Glutamatergic neuron (in vitro differentiated cells): ENCODE measurements at places on chromosomes 12 and 14. TPM values are rescaled to one million over a fixed set of nuclear protein-coding genes. Genes with fewer than 3 reads are reported as not detected.
A peak's percentile ranks its signal among the peaks of the same experiment; 100 is the strongest.

CFAP54 gene
- total RNA-seq: 0.15 TPM

TSPAN9 gene
- total RNA-seq: 142 TPM

ZFHX2 gene
- total RNA-seq: 39.1 TPM

DNA sequence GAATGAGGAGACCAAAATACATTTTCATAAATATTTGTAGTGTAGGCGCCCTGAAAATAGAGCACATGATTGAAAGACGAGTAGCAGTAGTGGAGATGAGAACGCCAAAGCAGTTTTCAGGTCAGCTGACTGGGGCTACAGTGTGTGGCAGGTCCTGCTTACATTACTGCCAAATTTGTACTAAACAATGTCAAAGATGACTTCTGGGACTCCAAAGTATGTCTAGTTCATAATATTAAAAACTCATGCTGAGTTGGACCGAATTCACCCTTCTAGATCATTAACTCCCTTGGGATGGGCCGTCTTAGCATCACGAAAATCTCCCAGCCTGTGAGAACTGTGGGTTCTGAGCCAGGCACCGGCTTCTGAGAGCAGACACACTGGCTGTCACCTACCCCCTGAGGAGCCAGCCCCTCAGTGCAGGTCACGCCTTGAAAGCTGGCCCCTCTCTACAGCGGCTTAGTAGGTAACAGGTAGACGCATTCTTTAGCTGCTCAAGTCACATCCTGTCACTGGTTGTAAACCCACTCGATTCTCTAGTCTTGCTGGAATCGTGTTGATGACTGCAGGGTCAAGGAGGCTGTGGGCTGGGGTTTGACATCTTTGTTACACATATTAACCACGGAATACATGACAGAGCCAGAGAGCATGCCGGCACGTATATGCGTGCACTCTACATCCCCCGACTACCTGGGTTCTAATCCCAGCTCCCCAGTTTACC, 210.4 kb downstream of the ETV6 start:
- H3K36me3 ChIP-seq: no peaks in the 10 kb centered on the region
- peaks cover 3% of the 10 kb centered on the region for H3K27me3 ChIP-seq
- H3K4me1 ChIP-seq: peaks cover 6% of the 10 kb centered on the region
- no peak overlapping the region for H3K4me3 ChIP-seq
- no peak for DNase-seq

GRCh38 chr14:34465069-34465859, 3.2 kb upstream of the SPTSSA start:
- H3K27ac ChIP-seq: no peak overlapping the region
- no peak overlapping the region for H3K4me3 ChIP-seq
- peaks cover 13% of the 10 kb centered on the region for H3K4me1 ChIP-seq
- peaks cover 10% of the 10 kb centered on the region for H3K27me3 ChIP-seq

DNA sequence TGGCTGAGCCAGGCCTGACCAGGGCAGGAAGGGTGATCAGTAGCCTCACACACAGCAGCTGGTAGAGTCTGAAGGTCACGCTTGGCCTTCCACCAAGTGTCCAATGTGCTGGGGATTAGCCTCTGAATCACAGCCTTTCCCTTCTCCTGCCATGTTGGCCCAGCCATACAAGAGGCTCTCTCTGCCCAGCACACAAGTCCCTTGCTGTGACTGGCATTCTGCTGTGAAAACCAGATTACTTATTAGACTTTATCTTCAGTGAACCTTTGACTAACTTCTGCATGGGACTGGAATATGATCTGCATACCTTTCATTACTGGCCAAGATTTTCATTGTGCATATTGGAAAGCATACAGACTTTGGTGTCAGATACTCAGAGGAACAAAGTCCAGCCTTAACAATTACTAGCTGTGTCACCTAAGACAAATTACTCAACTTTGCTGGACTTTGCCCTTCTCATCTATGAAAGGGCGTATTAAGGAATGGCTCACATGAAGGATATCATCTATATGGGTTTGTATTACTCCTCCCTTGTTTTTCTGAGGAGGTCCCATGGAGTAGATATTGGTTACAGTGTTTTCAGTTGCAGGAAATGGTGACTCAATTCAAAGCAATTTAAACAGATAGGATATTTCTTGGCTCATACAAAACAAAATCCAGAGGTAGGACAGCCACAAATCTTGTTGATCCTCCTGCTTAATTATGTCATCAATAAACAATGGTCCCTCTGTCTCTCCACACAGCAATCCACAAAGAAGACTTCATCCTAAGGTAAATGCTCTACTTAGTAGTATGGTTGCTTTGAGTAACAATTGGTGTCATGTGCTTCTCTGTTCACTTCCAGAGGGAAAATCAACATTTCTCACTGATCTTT, 99.6 kb downstream of the DYRK2 start:
- H3K4me3 ChIP-seq: no peak overlapping the region
- H3K27ac ChIP-seq: no peak overlapping the region
- peaks cover 12% of the 10 kb centered on the region for H3K4me1 ChIP-seq
- no peak for DNase-seq
- no peaks in the 10 kb centered on the region for H3K36me3 ChIP-seq

- peaks cover 3% of the 10 kb centered on the region for H3K27me3 ChIP-seq
- H3K36me3 ChIP-seq: no peaks in the 10 kb centered on the region
- H3K4me1 ChIP-seq: peaks cover 4% of the 10 kb centered on the region
- DNase-seq: no peak
Observed at GRCh38 chr14:68495101-68496039, 297.5 kb downstream of the ZFP36L1 start.

- no peaks in the 10 kb centered on the region for H3K36me3 ChIP-seq
- DNase-seq: no peak
- H3K4me3 ChIP-seq: peak overlapping the region; percentile 60
- H3K27ac ChIP-seq: no peak overlapping the region
- H3K27me3 ChIP-seq: peaks cover 8% of the 10 kb centered on the region
Observed at GRCh38 chr12:12682284-12682683, 13.7 kb downstream of the GPR19 start.

DNA sequence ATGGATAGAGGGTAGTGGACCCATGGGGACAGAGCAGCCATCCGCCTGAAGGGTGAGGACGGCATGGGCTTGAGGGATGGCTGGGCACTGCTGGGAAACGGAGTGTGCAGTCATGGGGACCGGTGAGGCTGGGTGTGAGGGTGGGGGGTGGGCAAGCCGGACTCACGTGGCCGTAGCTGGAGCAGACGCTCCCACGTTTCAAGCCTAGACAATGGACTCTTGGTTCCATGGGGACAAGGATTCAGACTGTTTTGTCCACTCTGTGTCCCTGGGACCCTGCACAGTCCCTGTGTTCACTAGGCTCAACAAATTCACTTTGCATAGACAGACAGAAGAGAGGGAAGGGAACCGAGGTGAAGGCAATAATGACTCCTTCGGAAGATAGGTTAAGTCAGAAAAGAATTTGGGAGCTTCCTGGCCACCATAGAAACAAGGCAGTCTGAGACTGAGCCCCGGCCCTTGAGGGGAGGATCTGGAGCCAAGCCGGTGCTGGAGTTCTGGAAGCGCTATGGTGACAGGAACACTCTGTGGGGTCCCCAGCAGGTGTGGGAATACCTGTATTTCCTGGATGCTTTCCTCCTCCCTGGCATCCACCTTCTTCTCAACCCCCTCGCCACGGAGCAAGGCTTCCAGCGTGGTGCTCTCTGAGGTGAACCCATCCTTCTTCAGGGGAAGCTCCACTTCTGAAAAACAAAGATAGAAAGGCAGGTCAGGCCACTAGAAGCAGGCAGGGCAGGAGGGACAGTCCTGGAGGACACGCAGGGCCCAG, 162.5 kb downstream of the DPF3 start:
- no peaks in the 10 kb centered on the region for H3K4me1 ChIP-seq

DNA sequence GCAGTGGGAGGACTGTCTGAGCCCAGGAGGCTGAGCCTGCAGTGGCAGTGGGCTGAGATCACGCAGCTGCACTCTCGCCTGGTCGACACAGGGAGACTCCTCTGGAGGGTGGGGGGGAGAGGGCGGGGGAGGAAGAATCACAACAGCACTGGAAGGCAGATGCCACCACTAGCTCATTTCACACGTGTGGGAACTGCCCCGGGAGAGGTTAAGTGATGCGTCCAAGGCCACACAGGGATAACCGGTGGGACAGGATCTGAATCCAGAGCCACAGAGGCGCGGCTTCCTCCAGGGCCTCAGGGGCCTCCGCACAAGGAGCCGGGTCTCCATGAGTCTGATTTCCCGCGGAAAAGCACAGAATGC, 20.8 kb downstream of the STX2 start:
- H3K36me3 ChIP-seq: peaks cover 4% of the 10 kb centered on the region
- H3K27ac ChIP-seq: peak overlapping the region; percentile 86
- peaks cover 55% of the 10 kb centered on the region for H3K4me1 ChIP-seq
- peak; percentile 44 for DNase-seq
- H3K27me3 ChIP-seq: peaks cover 4% of the 10 kb centered on the region
- H3K4me3 ChIP-seq: peak overlapping the region; percentile 80

DNA sequence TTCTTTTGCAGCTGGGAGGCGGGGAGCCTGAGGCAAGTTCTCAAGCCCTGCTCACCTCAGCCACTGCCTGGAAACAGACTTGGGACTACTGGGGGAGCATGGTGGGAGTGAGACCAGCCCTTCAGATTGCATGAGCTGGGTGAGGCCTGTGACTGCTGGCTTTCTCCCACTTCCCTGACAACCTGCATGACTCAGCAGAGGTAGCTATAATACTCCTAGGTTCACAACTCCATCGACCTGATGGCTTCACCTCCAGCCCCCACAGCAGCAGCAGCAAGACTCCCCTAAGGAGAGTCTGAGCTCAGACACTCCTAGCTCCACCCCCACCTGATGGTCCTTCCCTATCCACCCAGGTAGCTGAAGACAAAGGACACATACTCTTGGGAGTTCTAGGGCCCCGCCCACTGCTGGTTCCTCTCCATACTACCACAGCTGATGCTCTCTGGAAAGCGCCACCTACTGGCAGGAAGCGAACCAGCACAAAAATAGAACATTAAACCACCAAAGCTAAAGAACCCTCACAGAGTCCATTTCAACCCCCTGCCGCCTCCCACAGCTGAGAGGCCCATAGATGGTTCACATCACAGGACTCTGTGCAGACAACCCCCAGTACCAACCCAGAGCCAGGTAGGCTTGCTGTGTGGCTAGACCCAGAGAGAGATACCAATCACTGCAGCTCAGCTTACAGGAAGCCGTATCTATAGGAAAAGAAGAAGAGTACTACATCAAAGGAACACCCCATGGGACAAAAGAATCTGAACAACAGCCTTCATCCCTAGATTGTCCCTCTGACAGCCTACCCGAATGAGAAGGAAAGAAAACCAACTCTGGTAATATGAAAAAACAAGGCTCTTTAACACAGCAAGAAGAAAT, 68.7 kb downstream of the RPAP3 start:
- DNase-seq: peak; percentile 41
- no peak overlapping the region for H3K4me3 ChIP-seq
- H3K36me3 ChIP-seq: peaks cover 32% of the 10 kb centered on the region
- H3K27ac ChIP-seq: no peak overlapping the region

- H3K4me3 ChIP-seq: no peak overlapping the region
- no peak overlapping the region for H3K27ac ChIP-seq
- H3K27me3 ChIP-seq: no peaks in the 10 kb centered on the region
- H3K36me3 ChIP-seq: no peaks in the 10 kb centered on the region
- peaks cover 7% of the 10 kb centered on the region for H3K4me1 ChIP-seq
- DNase-seq: peak; percentile 53
Observed at GRCh38 chr12:15227004-15227679, 5.9 kb upstream of the RERG start.

DNA sequence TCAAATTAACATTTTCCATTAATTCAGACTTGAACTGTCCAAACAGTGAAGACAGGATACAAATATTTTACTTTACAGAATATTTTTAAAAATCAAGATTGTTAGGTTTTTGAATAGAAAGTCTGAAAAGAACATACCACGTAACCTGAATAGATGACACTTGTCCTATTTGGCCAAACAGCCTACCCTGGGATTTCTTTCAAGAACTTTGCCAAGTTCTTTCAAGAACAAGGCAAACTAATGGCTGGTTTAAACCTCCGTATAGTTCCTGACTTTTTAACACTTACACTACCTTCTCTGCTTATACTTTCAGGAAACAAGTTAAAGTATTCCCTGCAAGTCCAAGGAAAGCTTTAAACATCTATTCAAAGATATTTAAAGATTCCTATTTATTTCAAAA, 35.0 kb downstream of the MAP4K5 start:
- no peak overlapping the region for H3K27ac ChIP-seq
- no peak for DNase-seq
- peaks cover 3% of the 10 kb centered on the region for H3K4me1 ChIP-seq
- peaks cover 2% of the 10 kb centered on the region for H3K27me3 ChIP-seq
